ENCODE measurements at places on chromosomes 3 and 15. TPM values are rescaled to one million over a fixed set of nuclear protein-coding genes. Genes with fewer than 3 reads are reported as not detected.

CPNE4 gene
- total RNA-seq = not detected

DNA sequence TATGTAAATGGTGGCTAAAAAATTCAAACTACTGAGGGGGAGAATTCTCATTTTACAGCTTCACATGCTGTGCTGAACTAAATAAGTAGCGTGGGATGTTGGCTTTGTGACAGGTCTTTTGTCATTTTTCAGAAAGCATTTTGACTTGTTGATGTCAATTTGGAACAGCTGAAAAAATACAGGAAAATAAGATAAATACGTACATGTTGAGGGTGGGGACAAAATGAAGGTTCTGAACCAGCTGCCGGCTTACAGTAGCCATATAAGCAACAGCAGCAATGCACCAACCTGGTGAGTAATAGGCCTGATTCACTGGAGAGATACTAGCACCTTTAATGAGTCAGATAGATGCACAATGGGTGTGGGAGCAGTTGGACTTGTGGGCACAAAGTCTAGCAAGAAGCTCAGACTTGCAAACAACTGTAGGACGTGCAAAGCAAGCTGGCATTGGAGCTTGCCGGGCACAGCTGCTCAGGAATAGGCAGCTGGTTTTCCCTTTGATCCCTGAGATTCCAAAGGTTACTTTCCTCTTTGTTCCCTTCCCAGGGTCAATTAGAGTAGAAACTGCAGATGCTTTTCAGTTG is 12.9 kb downstream of the B3GNT5 start:
- DNase-seq = no peak

- DNase-seq = no peak
These were observed 19.9 kb downstream of the NDUFB4 start for GRCh38 chr3:120615847-120616609.

- no peak for DNase-seq
These were observed 375.1 kb downstream of the NAALADL2 start for GRCh38 chr3:175233957-175234940.

- DNase-seq = no peak
These were observed 58.6 kb downstream of the PRICKLE2 start for GRCh38 chr3:64166584-64167162.

GRCh38 chr3:95399585-95399984 is 1336.7 kb downstream of the NSUN3 start:
- DNase-seq = no peak

DNA sequence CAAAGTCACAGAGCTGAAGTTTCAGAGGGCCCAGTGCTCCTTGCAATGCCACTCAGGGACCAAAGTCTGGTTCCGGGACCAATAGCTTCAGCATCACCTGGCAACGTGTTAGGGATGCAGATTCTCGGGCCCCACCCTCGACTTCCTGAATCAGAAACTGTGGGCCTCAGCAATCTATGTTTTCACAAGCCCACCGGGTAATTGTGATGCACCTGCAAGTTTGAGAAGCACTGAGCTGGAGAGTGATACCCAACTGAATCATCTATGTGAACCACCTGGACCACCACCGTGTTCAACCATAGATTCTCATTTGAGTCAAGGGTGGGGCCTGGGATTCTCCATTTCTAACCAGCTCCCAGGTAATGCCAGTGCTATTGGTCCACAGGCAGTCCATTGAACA is 55.7 kb downstream of the CORO2B start:
- DNase-seq = peak; percentile 20

- no peak for DNase-seq
These were observed 118.3 kb upstream of the KCNH8 start for GRCh38 chr3:19029837-19030521.

DNA sequence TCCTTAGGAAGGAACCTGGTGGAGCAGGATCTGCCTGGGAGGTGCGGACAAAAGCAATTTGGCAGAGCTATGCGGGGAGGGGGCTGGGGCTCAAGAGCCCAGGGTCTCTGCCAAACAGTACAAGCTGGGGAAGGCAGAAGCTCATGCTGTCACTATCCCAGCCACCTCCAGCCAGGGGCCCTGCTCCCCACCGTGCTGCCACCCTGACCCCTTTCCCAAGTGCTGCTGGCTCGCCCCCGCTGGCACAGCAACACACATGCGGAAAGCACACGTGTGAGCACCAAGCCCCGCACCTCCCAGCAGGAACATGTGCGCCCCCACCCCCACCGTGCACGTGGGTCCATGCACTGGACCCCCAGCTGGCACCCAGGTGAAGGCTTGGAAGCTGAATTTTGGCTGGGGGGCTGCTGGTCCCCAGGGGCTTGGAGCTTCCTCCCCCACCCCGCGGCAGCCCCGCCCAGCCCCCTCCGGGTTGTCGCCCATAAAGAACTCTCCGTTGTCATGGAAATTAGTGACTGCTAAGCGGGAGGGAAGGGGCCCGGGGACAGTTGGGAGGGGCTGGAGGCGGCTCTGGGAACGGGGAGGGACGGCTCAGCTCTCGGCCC is 742 bp downstream of the CAMKV start:
- no peak for DNase-seq

All from B cell (primary cell).